ENCODE measurements at places on chromosomes 12 and 14.

- DNase-seq: no peak
Measured at GRCh38 chr14:52091928-52092327, 23.1 kb upstream of the NID2 start.

GRCh38 chr12:112577473-112578329 lies 159.0 kb downstream of the PTPN11 start:
- no peak for DNase-seq

- no peak for DNase-seq
Measured at GRCh38 chr14:93035917-93036651, 79.6 kb downstream of the ITPK1 start.

- no peak for DNase-seq
Measured at GRCh38 chr12:16520328-16520727, 85.6 kb downstream of the LMO3 start.

DNA sequence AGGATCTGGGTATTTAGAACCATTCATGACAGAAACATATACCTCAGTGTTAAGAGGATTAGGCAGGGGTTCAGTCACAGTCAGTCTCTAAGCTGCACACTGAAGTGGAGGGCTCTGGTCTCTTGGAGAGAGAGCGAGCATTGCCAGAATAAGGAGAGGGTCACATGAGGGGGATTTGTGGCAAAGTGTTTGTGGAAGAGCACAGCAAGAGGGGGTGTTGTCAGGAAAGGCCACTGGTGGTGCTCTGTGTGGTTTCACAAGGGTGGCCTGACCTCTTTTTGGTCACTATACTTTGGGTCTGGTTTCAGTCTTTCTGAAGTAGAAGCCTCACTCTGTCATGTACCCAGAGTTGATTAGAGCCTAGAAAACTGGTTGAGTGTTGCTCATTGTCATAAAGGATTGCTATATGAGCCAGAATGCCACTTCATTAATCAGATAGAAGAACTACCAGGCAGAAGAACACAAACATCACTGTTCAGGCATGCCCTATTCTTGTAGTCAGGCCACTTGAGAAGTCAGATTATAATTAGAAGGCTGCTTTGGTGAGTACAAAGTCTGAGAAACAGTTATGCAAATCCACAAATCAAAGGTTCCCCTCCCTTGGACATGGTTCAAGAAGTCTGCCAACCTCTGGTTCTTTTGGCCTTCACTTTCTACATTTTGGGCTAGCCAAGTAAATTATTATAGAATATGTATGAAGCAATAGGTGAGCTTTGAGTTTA lies 8.4 kb downstream of the TMEM19 start:
- no peak for DNase-seq

DNA sequence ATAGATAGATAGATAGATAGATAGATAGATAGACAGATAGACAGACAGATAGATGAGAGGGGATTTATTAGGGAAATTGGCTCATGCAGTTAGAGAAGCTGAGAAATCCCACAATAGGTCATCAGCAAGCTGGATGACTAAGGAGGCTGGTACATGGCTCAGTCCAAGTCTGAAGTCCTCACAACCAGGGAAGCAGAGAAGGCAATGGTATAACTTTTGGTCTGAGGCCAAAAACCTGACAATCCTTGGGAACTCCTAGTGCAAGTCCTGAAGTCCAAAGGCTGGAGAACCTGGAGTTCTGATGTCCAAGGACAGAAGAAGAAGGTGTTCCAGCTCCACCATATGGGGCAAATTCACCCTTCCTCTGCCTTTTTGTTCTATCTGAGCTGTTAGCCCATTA lies 517.6 kb upstream of the ATP2B1 start:
- no peak for DNase-seq

DNA sequence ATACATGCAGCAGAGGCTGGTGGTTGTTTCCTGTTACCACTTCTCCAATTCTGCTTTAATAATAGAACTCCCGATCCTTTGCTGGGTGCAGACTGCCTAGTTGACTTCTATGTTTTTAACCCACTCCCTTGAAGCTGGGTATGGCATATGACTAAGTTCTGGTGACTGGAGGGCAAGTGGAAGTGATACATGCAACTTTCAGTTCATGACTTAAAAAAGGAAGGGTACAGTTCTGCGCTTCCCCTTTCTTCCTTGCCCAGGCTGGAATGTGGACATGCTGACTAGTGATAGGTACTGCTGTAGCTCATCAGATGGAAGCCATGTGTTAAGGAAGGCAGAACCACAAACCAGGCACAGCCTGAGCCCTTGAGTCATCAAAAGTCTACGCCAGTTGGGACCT lies 2.4 kb upstream of the A2M start:
- DNase-seq: no peak

DNA sequence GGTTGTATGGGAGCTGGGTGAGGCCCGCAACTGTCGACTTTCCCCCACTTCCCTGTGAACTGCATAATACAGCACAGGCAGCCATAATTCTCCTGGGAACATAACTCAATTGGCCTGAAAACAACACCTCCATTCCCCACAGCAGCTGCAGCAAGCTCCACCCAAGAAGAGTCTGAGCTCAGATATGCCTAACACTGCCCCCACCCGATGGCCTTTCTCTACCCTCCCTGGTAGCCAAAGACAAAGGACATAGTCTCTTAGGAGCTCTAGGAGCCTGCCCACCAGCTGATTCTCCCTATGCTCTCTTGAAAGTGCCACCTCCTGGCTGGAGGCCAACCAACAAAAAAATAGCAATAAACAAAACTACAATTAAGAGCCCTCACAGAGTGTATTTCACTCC lies 542.7 kb upstream of the LMO3 start:
- no peak for DNase-seq

GRCh38 chr12:67288561-67288960 lies 19.4 kb downstream of the CAND1 start:
- DNase-seq: no peak

- DNase-seq: no peak
Measured at GRCh38 chr12:91926848-91927247, 218.8 kb downstream of the BTG1 start.

DNA sequence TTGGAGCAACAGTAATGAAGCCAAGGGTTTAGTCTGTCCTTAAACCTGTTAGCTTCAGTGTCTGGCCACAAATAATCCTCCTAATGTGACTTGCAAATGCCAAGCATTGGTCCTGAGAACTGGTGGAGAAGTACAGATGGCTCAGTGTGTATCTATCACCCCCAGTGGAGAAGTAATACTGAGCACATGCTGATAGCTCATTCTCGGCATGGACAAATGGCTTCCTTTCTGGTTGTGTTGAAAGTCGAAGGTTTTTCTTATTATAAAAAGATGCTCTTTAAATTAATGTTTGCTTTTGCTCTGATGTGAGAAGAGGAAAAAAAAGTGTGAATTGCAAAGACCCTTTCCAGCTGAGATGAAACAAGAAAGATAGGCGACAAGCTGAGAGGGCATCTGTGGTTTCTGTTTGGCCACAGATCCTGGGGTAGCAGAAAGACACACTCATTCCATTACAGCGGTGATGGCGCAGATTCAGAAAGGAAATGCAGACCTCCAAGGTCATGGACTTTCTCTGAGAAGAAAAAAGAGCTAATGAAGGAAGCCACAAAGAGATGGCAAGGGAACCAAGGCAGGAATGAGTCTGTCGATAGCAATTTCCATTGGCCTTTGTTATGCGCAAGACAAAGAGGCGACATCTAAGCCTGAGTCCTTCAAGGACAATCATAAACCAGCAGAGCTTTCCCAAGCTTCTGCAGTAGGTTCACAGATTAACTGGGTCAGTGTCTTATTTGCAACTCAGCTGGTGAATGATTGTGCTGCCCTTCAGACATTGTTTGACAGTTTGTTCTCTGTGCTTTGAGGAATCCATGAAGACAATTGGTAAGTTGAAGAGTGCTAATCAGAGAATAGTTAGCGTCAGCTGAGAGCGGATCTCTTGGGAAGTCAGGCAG lies 155.5 kb upstream of the RGS6 start:
- DNase-seq: no peak

GRCh38 chr12:23525450-23526072 lies 423.9 kb downstream of the SOX5 start:
- DNase-seq: no peak

- no peak for DNase-seq
Measured at GRCh38 chr12:9073076-9073475, 42.6 kb downstream of the A2M start.

- no peak for DNase-seq
Measured at GRCh38 chr12:49665384-49665783, 41.8 kb downstream of the FMNL3 start.

DNA sequence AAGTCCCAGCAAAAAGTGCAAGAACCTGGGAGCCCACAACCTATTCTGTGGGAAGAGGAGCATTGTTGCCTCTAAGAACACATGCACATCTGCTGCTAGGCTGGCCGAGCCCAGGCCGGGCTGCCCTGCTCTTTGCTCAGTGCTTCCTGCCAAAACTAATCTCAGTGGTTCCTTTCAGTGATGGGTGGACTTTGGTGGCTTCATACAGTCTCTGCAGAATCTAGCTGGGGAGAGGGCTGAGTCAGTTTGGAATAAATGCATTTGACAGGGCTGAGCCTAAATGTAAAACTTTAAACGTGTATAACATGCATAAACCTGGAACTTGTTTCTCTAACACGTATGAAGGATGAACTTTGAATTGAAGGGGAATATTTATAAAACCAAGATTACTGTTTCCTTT lies 44.6 kb downstream of the CCDC177 start:
- DNase-seq: no peak

GRCh38 chr12:122140467-122141257 lies 33.4 kb downstream of the IL31 start:
- DNase-seq: no peak

GRCh38 chr12:130494736-130495135 lies 157.0 kb downstream of the PIWIL1 start:
- no peak for DNase-seq

GRCh38 chr14:62301911-62302310 lies 539.7 kb downstream of the SNAPC1 start:
- no peak for DNase-seq

DNA sequence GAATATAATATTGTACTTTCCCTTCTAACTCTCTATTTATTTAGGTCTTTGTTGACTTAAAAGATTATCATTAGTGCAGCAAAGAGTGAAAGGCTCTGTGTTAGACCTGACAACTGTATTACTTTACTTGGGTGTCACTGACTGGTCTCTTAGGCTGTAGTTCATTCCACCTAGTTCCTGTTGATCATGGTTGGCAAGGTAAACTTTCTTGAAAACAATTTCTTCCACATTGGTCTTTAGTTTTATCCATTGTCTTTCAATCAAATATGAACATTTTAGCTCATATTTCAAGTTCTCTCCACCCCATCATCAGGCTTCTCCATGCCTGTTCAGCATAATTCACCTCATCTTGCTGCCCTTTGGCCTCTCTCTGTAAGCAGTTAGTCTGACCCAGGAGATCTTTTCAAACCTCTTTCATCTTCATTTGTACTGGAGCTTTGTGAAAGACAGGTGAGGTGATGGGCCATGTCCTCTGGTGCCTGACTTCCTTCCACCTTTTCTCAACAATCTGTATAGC lies 32.1 kb upstream of the PPM1H start:
- DNase-seq: no peak

GRCh38 chr14:73625706-73626105 lies 13.4 kb downstream of the ACOT6 start:
- DNase-seq: no peak

DNA sequence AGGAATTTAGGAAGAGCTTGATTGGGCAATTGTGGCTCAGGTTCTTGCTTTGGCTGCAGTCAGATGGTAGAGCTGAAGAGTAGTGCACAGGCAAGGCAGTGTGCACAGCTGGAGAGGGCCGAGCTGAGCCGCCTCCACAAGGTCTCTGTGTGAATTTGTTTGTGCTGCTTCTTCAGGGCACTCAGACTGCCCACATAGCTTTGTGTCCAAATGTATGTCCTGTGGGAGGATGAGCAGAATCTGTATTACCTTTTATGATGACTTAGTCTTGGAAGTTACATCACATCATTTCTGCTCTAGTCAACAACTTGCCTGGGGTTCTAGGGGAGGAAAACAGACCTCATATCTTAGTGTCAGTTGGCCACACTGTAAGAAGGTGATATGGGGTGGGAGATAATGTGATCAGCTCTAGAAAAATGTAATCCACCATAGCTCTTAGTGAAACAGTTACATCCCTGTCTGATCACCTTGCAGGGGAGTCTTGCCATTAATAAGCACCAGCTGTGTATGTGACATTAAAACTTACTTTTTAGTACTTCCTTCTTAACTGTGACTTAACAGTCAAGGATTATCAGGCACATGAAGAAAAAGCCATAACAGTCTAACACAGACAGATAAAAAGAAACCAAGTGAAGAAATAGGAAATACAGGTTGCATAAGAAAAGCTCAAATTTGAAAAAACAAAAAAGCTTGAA lies 53.4 kb downstream of the RCOR1 start:
- DNase-seq: no peak

- no peak for DNase-seq
Measured at GRCh38 chr14:93318927-93319326, 13.9 kb downstream of the BTBD7 start.

GRCh38 chr14:28348797-28349196 lies 417.8 kb upstream of the FOXG1 start:
- no peak for DNase-seq

- DNase-seq: no peak
Measured at GRCh38 chr12:117563007-117563406, 201.6 kb upstream of the NOS1 start.

GRCh38 chr12:56162468-56163290 lies 4.5 kb downstream of the MYL6 start:
- DNase-seq: no peak

DNA sequence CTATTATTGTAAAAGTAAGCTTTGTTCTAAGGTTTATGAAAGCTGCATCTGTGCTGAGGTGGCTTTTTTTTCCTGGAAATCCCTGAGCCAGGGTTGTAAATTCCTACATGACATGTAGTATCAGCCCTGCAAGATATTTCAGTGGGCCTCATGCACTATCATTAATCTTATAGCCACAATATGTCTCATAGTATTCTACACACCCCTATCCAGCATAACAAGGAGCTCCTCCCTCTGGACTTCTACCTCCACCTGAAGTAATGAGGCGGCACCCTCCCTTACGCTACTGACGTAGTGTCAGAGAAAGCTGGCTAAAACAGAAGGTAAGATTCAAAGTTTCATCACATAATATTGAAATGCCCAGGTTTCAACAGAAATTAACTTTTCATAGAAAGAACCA lies 35.5 kb downstream of the SLC5A8 start:
- no peak for DNase-seq

DNA sequence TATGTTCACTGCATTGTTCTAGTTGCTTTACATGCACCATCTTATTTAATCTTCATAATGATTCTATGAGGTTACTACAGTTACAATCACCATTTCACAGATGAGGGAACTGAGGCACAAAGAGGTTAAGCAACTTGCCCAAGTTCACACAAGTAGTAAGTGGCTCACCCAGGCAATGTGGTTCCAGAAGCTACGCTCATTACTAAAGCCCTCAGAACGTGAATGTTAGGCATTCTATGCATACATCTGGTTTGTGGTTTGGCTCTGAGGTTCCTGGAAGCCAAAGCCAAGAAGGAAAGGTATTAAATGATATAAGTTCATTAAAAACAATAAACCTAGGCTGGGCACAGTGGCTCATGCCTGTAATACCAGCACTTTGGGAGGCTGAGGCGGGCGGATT lies 14.4 kb upstream of the VRTN start:
- DNase-seq: no peak

DNA sequence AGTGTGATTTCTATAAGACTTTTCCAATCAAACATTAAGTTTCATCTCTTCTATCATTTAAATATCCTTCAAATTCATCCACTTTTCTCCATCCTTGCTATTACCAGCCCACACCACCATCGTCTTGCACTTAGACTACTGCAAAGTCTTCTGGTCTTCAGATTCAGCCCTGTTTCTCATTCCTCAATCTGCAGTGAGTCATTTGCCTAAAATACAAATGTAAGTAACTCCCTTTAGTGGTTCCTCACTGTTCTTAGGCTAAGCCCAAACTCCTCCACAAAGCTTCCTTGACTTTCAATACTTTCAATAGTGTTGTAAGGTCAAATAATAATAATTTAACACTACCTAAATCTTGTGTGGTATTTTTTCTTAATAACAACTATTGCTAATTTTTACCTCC lies 83.3 kb downstream of the PLEKHG7 start:
- DNase-seq: no peak

Data from activated T-helper 1 cell treated with Interleukin-2 at 50 U/mL for 16 hours (primary cell).